ENCODE measurements at places on chromosomes 16 and 17.
A peak's percentile ranks its signal among the peaks of the same experiment; 100 is the strongest.

- no peak for DNase-seq
Measured at GRCh38 chr17:82808921-82809905, 30.6 kb downstream of the ZNF750 start.

- no peak for DNase-seq
Measured at GRCh38 chr16:89619840-89620239, 6.4 kb downstream of the DPEP1 start.

GRCh38 chr17:79646721-79647455, 36.0 kb upstream of the RBFOX3 start:
- no peak for DNase-seq

GRCh38 chr17:42087736-42088705, 10.3 kb downstream of the ZNF385C start:
- peak; percentile 68 for DNase-seq

- DNase-seq: no peak
Measured at GRCh38 chr16:16933861-16934260, 536.9 kb downstream of the XYLT1 start.

- DNase-seq: peak; percentile 98
Measured at GRCh38 chr17:35063514-35064223, at the start of gene RFFL. Gene RFFL, minus strand, starts transcription at chr17:35063707. Its CDS starts 37,154 bp downstream, at chr17:35026553.

GRCh38 chr17:40319651-40320540, 10.9 kb downstream of the RARA start:
- DNase-seq: no peak

DNA sequence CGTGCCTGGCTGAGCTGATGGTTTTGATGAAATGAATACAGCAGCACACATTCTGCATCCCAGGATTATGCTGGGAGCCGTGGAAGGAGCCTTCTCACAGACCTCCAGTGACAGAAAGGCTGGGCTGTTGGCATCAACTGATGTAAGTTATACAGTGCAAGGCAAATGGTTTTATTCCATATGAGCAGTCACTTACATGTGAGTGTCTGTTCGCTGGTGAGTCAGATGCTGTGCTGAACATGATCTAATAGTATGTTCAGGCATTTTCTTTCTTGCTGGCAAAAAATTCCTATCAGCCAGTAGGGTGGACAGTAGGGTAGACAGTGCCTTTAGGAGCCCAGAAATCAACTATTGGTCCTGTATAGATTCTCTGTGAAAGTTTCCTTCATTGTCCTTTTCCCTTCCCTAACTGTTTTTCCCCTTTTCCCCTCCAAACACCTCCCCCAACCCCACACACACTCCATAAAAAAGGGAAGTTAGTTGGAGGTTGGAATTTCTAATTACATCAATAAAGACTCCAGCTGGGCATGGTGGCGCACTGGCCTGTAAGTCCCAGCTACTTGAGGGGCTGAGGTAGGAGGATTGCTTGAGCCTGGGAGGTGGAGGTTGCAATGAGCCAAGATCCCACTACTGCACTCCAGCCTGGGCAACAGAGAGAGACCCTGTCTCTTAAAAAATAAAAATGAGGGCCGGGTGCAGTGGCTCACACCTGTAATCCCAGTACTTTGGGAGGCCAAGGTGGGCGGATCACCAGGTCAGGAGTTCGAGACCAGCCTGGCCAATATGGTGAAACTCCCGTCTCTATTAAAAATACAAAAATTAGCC, 36.2 kb downstream of the LDHD start:
- no peak for DNase-seq

GRCh38 chr16:1917056-1917664, 1.1 kb downstream of the HS3ST6 start:
- no peak for DNase-seq

DNA sequence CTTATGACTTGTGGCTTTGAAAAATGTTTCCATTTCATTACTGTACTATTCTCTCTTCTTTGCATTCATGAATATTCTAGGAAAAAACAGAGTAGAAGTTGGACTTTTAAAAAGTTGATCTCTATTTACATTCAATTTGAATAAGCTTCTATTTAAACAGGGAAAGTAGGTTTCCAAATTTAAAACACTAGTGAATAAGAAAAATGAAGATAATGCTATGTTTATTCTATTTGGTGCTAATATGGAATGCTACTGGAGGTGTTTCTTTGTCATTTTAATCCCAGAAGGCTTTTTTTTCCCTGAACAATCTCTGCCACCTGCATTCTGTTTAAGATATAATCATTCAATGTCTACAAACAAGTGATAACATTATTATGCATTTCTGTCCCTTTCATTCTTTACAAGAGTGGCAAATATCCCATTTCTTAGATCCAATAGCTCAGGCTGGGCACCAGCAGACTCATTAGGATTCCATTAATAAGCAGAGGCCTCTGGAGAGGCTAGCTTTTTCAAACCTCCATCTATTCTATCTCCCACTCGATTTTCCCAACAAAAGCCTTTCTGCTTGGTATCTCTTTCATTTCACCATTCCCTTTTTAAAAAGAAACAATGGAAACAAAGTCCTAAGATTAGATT, 1001.6 kb upstream of the CDH8 start:
- no peak for DNase-seq
